Cardiac atrium fibroblast (primary cell): ENCODE measurements at places on chromosomes 2 and 18. TPM values are rescaled to one million over a fixed set of nuclear protein-coding genes. Genes with fewer than 3 reads are reported as not detected.

The VWC2L gene
- total RNA-seq, result not detected in 2 replicates

The UGT1A7 gene
- total RNA-seq, result not detected in 2 replicates

The GPR35 gene
- not detected in 2 replicates for total RNA-seq

The GKN2 gene
- total RNA-seq, result not detected in 2 replicates

The UGT1A9 gene
- not detected in 2 replicates for total RNA-seq
